Pulmonary artery endothelial cell (primary cell): ENCODE measurements at places on chromosomes 7 and 10.
A peak's percentile ranks its signal among the peaks of the same experiment; 100 is the strongest.

GRCh38 chr7:116859323-116859722 is 3.1 kb upstream of the CAPZA2 start:
- DNase-seq: no peak

- no peak for DNase-seq
Observed at GRCh38 chr10:123391275-123392028, 237.2 kb downstream of the BUB3 start.

DNA sequence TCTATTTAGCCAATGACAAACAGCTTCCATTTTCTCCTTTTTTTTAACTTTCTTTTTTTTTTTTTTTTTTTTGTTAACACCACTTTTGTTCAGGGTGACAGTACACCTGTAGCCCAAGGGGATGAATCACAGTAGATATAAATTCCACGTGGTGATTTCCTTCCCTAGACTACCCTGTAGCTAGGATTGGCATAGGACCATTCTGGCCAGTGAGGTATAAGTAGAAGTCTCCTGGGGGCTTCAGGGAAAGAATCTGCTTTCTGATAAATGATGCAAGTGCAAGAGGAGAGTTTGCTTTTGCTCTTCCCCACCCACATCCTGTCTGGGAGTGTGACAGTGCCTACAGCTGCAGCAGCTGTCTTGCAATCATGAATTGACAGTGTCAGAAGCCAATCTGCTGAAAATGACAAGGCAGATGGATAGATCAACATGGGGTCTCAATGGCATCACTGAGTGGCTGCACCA is 63.2 kb upstream of the TOMM7 start:
- DNase-seq: no peak

DNA sequence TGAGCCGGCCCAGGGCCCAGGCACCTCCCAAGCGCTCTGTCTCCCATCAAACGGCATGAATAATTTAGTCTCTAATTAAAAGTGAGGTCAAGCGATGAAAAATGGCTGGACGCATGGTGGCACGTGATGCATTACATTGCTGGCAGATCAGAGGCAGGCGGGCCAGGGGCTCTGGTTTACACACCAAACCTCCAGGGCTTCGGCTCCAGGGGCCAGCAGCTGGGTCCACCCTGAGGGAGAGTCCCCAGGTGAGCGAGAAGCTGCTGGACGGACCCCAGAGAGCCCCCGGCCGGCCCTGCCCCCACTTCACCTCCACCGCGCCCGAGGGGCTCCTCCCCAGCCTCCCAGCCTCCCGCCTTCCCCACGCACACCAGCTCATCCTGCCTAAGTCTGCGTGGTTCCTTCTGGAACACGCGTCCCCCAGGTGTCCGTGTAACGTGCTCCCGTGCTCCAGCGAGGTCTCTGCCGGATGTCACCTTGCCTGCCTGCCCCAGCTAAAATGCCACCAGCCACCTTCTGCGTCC is 23.2 kb downstream of the UNCX start:
- DNase-seq: no peak

- no peak for DNase-seq
Observed at GRCh38 chr10:46282842-46283574, 3.8 kb upstream of the ANTXRL start.

DNA sequence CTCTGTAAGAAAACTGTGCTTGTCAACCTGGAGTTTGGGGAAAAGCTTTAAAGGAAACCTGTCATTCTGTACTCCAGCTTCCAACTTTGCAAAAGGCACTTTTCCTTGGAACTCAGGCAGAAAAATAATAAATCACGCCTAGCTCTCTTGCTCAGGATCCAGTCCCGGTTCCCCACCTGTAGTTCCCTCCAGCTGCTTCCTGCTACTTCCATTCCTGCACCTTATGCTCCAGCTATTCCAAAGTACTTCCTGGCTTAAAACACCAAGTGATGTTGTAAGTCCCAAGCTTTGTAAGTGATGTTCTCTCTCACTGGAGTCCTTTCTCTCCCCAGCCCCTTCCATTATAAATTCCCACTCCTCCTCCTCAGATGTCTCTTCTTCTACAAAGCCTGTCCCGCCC is 98.6 kb downstream of the GRM8 start:
- no peak for DNase-seq

- no peak for DNase-seq
Observed at GRCh38 chr7:94170836-94171235, 166.7 kb upstream of the BET1 start.

GRCh38 chr7:30567081-30567480 is 27.6 kb upstream of the GARS1 start:
- no peak for DNase-seq

GRCh38 chr10:86172301-86172700 is 194.3 kb downstream of the GRID1 start:
- no peak for DNase-seq

DNA sequence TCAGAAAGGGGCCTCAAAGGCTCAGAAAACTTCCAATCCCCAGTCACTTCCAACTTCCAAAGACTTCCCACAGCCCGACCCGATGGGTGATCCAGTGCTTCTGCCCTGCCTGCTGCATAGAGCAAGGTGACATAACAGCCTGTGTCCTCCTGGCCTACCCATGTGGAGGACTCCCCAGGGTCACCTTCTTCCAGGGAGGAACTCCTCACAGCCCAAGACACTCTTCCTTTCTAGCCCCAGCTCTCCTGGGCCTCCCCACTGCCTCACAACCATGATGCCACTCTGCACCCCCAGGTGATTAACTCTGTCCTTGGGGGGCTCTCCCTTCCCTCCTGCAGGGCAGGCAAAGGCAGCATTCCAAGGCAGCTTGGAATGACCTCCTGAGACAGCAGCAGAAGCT is 158.4 kb upstream of the PDE1C start:
- DNase-seq: no peak

DNA sequence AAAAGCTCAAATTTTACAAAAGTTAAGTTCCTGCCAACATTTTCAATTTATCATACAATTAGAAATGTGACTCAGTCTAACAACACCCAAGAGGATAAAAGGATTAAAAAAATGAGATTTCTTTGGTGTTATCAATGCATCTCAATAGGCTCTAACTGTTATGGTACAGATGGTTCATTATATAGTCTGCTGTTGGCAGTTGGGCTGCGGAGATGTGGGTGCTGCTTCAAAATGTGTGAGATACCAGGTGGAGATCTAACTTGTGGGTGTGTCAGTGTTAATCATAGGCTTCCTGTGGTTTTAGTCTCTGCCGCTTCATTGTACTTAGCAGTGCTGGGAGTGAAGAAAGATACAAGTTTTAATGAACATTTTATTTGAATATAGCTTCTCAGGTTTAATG is 231.2 kb downstream of the EXOC4 start:
- DNase-seq: no peak

- no peak for DNase-seq
Observed at GRCh38 chr10:36269222-36269621, 627.1 kb upstream of the FZD8 start.

DNA sequence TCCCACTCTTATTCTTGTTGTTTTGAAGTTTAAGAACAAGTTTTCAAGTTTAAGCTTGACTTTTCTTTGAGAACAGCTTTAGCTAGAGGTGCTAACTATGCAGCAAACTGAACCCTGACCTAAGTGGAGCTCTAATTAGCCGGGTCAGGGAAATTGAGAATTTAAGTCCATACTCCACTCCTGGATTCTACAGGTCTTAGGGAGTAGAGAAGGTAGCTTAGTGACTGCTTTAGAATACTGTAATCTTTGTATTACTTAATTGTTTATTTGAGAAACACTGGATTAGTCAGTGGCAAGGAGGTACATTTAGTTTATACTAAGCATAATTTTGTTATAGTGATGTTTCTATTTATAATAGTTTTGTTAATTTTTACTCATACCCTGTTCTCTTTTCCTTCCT is 74.6 kb upstream of the STRIP2 start:
- no peak for DNase-seq

DNA sequence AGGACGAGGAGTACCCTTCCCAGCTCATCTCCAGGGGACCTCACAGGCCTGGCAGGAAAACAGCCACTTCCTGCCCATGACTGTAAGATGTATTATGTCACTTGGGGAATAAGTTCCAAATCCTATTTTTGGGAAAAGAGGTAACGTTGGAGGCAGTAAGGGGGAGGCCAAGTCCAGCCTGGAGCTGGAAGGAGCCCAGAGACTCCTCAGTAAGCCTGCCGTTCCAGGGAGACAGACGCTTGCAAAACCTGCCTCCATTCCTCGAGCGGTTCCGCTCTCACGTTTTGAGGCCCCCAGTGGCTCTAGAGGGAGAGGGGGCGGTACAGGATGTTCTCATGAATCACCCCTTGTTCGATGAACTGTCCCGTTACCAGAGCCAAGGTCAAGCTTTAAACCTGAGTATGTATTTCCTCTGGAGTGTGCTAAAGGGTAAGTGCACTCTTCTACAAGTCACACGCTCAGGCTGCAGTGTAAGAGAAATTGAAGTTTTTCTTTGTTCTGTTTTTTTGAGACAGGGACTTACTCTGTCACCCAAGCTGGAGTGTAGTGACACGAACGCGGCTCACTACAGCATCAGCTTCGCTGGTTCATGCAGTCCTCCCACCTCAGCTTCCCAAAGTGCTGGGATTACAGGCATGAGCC is 45.5 kb upstream of the CYTH3 start:
- no peak for DNase-seq

DNA sequence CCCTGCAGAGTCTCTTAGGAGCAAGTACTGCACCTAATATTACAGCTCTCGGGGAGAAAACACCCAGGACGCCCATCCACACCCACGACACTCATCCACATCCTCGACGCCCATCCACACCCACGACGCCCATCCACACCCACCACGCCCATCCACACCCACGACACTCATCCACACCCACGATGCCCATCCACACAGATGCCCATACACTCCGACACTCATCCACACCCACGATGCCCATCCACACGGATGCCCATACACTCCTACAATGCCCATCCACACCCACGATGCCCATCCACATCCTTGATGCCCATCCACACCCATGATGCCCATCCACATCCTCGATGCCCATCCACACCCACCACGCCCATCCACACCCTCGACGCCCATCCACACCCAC is 503.1 kb downstream of the PTPRN2 start:
- no peak for DNase-seq

DNA sequence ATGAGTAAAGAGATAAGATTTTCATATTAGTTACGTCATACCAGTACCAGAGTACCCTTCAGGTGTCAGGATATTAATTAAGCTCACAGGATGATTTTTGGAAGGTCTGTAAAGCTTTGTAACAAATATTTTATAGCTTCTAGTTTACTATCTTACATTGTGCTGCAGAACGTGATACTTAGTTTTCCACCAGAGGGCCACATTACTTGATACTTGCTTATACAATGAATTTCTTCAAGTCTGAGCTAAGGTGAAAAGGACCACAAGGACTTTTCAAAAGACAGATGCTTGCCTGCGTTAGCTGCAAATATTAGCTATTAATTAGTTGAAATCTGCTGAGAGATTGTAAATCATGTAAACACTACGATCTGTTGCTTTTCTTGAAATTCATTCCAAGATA is 12.2 kb downstream of the FOXP2 start:
- DNase-seq: no peak

DNA sequence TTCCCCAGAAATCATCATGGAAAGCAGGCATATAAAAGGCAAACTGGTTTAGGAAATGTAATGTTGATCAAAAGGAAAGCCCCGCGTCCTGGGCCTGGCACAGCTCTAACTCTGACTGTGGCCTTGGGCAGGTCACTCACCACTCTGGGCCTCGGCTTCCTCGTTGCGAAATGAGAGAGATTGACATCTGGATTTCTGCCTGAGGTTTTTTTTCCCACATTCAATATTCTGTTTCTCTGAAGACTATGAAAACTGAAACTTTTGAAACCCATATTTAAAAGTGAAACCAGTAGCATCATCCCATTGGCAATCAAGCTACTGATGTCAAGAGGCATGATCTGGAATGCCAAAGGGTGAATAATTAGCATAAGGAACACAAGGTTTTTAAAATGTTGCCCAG is 369.7 kb upstream of the NPVF start:
- no peak for DNase-seq

DNA sequence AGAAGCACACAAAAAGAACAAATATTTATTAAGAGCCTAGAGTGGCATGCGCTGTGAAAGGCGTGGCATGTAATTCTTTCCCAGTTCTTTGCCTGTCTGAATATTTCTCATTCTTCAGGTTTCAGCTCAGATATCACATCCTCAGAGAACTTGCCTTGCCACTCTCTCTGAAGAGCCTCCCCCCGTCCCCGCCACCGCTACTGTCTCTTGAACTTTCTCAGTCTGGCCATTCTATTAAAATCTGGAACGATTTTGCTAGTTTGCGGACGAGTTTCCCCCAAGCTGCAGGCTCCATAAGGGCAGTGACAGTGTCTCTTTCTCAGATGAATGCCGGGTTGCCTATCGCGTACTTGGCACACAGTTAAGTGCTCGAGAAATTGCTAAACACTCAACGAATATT is 787 bp upstream of the PLEKHA1 start:
- DNase-seq: no peak

GRCh38 chr7:128728598-128728997 is 10.6 kb upstream of the CALU start:
- DNase-seq: no peak

GRCh38 chr7:5420067-5420880 is 3.4 kb downstream of the TNRC18 start:
- no peak for DNase-seq

GRCh38 chr7:127885843-127886242 is 145.4 kb downstream of the LRRC4 start:
- peak; percentile 10 for DNase-seq

- peak; percentile 13 for DNase-seq
Observed at GRCh38 chr7:139648941-139649425, 125.5 kb downstream of the CLEC2L start.

DNA sequence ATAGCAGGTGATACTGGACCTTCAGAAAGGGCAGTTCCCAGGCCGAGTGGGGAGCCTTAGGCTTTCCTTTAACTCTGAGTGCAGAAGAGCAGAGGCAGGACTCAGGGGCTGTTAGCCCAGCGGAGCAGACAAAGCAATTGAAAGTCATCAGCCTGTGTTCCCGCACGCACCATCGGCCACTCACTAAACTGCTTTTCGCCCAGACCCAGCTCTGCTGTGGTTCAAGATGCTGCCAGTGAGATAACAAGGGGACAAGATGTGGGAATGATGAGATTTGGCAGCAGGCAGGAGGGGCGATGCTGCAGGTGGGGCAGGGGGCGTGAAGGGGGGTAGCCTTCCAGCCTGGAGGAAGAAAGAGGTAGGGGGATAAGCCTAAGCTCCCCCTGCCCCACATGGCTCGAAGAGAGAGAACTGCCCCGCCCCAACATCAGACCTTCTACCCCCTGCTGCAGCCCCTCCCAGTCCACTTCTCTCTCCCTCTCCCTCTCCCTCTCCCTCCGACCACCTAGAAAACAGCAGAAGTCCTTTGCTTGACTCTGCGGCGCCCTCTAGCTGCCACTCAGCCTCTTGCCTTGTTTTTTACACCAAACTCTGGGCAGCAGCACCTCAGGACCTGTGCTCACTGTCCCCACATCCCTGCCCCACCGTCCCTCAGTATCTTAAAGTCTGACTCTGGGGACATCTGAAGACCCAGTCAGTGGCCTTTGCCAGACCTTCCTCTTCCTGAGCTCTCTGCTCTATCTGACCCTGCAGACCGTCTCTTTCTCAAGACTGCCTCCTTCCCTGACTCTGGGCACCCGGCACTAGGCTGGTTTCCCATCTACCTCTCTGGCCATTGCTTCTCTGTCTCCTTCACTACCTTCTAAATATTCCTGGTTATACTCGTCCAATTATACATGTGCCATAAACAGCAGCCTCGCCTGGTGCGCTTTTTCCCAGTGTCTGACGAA is 110.5 kb downstream of the C10orf105 start:
- DNase-seq: peak; percentile 24

GRCh38 chr10:48614481-48615390 is 9.9 kb upstream of the ARHGAP22 start:
- no peak for DNase-seq

- DNase-seq: no peak
Observed at GRCh38 chr10:90175161-90175681, 473.8 kb downstream of the KIF20B start.

GRCh38 chr10:123972481-123973401 is 81.1 kb upstream of the CPXM2 start:
- no peak for DNase-seq
